ENCODE measurements at places on chromosomes 11 and 22.

GRCh38 chr11:128187835-128188234 lies 399.5 kb downstream of the ETS1 start:
- DNase-seq: no peak

GRCh38 chr22:37746366-37747079 lies 49.7 kb downstream of the TRIOBP start:
- no peak for DNase-seq

DNA sequence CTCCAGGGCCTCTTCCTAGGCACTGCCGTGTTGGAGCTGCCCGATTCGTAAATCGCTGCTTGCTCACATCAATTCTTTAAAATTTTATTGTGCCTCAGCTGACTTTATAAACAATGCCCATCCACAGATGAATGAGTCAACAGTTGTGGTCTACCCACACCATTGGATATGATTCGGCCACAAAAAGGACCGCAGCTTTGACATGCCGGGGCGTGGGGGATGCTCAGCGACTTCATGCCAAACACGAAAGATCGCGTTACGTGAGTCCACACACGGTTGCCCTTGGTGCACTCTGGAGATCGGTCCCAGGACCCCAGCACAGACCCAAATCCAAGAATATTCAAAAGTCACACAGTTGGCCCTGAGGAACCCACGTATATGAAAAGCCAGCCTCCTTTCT lies 195.7 kb downstream of the CTTN start:
- DNase-seq: no peak

DNA sequence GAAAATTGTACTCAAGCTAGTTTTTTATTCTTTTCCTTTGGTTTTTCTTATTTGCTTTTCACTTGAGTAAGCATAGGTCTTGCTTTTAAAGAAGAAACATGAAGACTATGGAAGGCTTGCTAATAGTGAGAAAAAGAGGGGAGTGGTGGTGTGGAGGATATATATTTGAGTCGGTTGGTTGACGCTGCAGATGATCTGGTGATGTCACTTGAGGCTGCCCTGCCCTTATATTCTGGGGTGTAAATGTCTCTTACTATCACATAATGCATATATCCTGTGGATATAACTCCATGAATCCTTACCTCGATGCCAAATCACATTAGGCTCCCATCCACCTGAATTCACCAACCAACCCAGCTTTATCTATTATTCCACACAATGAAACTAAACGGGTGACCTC lies 2.9 kb downstream of the GRIA4 start:
- no peak for DNase-seq
